AG04449 (cell line): ENCODE measurements at places on chromosomes 6 and 20.

GRCh38 chr20:10649797-10650160 is 24.0 kb downstream of the JAG1 start:
- DNase-seq: no peak

DNA sequence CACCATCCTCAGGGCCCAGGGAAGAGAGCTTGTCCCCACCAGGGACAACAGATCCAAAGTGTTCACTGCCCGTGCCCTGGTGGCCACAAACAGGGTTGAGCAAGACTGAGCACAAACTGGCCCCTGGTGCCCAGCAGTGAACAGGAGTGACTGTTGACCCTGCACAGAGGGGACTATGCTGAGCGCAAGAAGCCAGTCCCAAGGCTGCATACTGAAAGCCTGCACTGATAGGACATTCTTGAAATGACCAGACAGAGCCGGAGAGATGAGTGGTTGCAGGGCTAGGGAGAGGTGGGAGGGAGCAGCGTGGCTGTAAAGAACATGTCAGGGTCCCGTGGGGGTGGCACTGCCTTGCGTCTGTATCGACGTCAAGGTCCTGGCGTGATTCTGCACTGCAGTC is 2.9 kb upstream of the FNDC11 start:
- DNase-seq: no peak

GRCh38 chr6:126307849-126308248 is 32.1 kb upstream of the CENPW start:
- DNase-seq: peak; percentile 9

- no peak for DNase-seq
These were observed at the start of gene GCNT2 for GRCh38 chr6:10521104-10521808. GCNT2 (plus strand) TSS chr6:10521351; CDS start chr6:10528912, 7,561 bp downstream.

GRCh38 chr6:67629258-67629657 is 1005.8 kb upstream of the ADGRB3 start:
- DNase-seq: peak; percentile 26

DNA sequence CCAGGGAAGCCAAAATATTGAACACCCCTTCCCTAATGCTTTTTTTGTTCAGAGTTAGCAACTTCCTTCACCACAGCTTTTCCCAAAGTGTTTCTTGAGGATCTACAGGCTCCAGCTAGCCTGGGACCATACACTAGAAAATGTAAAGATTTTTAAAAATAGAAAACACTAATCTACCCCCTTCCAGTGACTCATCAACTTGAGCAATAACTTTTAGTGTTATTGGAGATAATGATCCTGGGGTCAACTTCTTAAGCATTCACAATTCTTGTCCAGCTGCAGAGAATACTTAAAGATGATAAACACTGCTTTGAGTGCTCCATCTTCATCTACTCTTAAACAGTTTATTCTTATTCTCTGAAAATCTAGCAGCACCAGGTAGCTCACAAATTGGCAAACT is 131.6 kb downstream of the COL9A1 start:
- no peak for DNase-seq

DNA sequence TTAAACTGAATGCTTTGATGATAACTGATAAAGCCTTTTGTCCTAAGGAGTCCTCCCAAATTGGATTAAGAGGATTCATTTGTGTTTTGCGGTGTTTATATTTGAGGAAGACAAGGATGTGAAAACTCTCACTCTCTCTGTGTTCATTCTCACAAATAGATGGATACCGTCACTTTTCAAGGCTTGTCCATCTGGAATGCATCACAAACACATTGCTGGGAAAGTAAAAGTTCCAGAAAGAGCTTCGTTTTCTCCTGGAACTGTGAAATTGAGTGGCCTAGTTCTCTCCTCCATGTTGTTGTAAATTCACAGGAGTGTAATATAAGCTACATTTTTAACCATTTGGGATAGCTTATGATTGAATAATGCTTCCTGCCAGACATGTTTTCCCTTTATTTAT is 581.6 kb upstream of the FLRT3 start:
- no peak for DNase-seq

DNA sequence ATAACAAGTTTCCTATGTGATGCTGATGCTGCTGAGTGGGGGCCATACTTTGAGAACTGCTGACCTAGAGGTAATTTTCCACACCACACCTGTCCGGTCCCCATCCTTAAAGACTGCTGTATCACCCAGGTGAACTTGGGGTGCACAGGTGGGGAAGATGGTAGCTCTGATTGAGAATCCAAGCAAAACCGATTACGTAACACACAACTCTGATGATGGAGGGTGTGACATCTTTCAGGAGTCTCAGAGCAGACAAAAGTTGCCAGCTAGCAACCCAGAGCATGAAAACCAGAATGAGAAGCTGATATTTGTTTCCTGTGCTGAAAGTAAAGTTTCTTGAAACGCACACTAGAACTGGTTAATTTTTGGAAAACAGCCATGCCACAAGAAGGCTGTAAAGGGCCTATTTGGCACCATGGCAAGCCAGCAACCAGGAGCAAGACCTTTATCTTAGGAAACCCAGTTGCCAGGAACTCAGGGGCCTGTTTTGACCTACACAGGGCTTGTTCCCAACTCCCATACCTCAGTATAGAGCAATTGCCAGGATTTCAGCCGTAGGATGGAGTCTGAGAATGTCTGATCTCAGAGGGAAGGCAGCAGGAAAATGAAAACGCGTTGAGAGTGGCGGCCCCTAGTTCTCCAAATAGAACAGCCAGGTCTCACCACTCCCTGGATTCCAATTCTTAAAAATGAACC is 21.6 kb upstream of the TBC1D7 start:
- DNase-seq: no peak

- DNase-seq: no peak
These were observed 115.7 kb upstream of the RALGAPA2 start for GRCh38 chr20:20827992-20828597.

GRCh38 chr6:12580290-12580689 is 136.3 kb upstream of the PHACTR1 start:
- no peak for DNase-seq

- DNase-seq: no peak
These were observed 19.5 kb downstream of the CCDC167 start for GRCh38 chr6:37480118-37480736.

DNA sequence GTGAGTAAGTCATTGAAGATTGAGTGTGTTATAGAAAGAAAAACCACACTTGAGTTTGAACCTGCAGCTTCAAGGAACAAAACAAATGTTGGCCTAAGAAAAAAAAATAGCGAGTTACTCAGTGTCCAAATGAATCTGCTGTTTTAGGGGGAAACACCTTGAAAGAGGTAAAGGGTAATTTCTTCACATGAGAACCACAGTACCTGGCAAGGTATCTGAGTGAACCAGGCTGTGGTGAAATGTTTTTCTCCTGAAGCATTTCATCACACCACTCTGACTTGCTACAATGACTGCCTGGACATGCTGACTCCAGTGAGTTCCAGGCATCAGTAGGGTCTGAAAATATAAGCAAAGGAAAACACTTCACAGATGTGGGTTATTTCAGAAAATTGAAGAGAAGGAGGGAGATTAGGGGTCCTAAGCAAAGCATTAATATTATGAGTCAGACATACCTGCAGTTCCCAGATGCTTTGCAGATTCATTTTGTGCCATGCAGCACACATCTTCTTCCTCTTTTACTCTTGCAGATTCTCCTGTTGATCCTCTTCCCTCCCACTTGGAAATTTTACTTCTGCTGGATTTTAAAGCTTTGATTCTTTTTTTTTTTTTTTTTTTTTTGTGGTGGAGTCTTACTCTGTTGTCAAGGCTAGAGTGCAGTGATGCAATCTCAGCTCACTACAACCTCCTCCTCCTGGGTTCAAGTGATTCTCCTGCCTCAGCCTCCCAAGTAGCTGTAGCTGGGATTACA is 206.2 kb upstream of the SGK1 start:
- no peak for DNase-seq

GRCh38 chr6:37176268-37177076 is 6.5 kb downstream of the PIM1 start:
- no peak for DNase-seq

DNA sequence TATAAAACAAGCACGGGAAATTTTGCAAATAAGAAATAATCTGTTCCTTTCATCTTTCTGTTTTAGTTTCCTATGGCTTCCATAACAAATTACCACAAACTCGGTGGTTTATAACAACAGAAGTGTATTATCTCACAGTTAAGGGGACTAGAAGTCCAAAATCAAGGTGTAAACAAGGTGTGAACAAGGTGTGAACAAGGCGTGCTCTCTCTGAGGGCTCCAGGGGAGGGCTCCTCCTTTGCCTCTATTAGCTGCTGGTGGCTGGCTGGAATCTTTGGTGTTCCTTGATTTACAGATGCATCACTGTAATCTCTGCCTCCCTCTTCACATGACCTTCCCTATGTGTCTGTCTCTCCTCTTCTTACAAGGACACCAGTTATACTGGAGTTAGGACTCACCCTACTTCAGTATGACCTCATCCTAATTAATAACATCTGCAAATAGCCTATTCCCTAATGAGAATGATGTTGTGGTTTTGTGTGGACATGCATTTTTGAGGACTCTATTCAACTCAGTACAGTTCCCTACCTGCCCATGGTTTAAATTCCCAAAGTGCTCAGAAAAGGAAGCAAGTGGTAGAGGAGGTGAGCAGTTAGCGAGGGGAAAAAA is 17.5 kb upstream of the BMP5 start:
- no peak for DNase-seq

GRCh38 chr6:9020001-9020400 is 584.7 kb upstream of the SLC35B3 start:
- DNase-seq: no peak

DNA sequence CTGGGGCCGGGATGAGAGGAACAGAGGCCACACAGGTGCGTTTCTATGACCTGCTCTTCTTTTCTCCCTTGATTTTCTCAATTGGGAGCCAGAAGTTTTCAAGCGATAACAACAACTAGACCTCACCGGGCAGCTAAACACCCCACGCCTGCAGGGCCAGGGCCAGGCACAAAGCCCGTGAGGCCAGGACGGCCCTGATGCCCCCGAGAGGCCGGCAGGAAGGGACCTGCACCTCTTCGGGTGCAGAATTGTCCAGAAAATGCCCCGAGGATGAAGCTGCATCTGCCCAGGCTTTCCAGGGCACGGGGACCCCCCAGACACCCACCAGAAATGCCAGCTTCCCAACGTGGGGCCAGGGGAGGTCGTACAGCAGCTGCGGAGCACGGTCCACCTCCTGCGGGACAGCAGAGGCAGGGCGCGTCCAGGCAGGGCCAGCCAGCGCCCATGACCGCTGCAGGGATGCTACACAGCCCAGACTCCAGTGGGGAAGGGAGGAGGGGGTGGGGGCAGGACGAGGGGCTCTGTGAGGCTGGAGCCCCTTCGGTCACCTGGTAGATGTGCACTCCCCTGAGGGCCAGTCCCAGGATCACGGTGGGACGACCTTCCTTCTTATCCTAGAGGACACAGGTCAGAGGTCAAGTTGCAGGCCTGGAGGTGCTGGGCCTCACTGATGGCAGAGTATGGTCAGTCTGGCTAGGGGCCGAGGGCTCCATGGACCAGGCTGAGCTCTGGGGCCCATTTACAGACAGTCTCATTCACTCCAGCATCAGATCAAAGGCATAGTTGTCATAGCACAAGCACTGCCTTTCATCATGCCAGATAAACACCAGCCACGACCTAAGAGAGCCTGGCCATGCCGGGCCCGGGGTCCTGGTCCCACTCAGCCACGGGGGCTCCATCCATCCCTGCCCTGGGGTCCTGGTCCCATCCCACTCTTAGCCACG is 16.4 kb downstream of the FRMD1 start:
- DNase-seq: no peak

GRCh38 chr20:32354592-32355416 is 3.3 kb upstream of the ASXL1 start:
- no peak for DNase-seq

GRCh38 chr6:64220801-64221200 is 585.2 kb downstream of the PHF3 start:
- DNase-seq: no peak

DNA sequence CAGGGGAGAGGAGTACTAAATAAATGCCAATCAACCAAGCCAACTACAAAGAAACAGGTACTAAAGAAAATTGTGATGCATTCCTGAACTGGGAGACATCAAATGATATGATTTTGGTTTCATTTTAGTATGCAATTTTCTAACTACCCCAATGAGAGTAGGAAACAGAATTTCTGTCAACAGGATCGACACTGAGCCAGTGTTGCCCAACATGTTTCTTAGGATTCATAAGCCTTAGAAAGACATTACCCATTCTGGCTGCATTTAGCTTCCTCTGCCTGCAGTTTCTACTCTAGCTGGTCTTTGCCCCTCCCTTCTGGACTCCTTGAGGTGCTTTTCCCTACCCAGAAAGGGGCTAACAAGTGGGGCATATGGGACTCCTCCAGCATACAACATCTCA is 49.8 kb downstream of the KCTD20 start:
- no peak for DNase-seq

DNA sequence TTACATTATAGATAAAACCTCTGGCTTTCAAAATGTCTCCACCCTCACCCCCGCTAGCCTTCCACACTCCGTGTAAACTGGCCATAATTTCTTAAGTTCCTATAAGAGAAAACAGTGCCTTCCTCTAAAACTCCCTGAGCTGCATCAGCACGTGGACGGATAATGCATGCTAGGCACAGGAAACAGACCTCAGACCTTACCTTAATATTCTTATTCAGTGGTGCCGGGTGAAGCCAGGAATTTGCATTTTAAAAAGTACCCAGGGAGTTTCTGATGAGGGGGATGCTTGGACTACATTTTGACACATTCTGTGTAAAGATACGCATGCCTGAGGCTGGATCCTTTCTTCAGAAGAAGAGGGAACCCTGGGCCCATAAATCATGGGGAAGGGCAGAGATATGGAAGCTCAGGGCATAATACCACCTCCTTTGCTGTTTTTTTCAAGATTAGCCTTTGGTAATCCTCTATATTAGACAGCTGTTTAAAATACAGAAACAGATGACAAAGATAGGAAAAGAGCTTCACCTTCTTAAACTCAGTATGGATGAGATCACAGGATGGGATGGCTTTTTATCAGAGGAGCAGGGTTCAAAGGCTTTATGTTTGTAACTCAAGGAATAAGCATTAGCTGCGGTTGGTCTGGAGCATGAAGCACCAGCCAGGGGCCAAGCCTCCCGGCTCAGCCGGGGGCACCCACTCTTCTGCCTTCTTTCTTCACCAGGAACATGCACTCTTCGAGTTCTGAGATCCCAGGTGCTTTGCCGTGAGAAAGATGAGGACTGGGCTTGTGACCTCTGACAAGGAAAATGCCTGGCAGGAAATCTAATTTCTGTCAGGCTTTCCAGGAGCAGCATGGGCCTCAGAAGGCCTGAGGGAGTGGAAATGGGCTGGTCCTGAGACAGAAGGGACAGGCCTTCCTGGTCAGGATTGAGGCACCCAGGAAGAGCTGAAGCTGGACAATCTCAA is 218.1 kb upstream of the SOX4 start:
- DNase-seq: no peak

DNA sequence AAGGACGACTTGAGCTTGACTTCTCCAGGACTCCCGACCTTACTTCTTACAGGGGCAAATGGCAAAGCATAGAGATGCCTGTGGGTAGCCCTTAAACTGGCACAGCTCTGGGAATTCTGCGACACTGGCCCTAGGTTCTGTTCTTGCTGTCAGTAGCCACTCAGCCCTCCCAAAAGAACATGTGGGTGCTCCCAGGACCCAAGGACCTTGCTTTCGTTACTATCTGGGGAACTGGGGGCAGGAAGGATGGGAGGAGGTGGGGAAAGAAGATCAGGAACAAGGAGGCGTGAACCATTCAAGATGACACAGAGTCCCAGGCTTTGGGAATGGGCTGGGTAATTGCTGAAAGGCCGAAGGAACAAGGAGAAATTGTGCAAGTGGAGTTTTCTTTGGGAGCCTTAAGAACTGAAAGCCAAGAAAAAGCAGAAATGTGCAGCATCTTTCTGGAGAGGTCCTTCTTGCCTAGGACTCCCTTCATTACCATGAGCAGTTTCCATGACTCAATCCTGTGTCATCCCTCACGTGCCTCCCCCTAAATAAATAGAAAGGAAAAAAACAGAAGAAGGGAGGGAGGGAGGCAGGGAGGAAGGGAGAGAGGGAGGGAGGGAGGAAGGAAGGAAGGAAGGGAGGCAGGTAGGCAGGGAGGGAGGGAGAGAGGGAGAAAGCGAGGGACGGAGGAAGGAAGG is 284.6 kb upstream of the FOXQ1 start:
- DNase-seq: no peak
